ENCODE measurements at places on chromosomes 5 and 9.

GRCh38 chr5:118295045-118295444, 693.3 kb downstream of the DTWD2 start:
- DNase-seq: no peak

DNA sequence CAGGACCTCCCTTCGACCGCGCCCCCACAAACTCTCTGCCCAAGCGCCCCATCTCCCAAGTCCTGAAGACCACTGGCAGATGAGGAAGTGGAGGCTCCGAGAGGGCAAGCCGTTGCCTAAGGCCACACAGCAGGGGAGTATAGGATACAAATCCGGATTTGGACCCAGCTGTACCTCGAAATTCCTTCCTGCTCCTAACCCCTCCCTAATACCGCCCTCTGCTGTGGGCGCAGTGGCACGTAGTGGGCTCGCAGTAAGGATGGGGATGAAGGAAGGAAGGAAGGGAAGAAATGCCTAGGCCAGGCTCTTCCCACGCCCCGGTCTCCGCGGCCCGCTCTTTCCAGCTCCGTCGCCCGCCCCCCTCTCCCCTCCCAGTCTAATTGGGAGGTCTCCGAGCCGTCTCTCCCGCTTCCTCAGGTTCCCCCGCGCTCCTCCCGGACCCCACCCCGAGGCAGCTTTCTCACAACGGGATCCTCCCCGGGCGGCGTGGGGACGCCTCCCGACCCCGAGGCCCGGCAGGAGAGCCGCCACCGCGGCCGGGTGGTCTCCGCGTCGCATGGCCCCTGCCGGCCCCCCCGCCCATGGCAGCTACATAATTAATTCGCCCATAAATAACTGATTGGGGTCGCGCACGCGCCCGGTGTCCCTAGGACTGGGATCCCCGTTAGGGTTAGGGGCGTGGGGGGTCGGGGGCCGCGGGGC, 138.9 kb downstream of the C9orf50 start:
- DNase-seq: peak; percentile 73

- DNase-seq: no peak
Observed at GRCh38 chr5:127599320-127599719, 49.6 kb upstream of the CTXN3 start.

- peak; percentile 22 for DNase-seq
Observed at GRCh38 chr5:78717674-78718584, 69.4 kb upstream of the LHFPL2 start.

DNA sequence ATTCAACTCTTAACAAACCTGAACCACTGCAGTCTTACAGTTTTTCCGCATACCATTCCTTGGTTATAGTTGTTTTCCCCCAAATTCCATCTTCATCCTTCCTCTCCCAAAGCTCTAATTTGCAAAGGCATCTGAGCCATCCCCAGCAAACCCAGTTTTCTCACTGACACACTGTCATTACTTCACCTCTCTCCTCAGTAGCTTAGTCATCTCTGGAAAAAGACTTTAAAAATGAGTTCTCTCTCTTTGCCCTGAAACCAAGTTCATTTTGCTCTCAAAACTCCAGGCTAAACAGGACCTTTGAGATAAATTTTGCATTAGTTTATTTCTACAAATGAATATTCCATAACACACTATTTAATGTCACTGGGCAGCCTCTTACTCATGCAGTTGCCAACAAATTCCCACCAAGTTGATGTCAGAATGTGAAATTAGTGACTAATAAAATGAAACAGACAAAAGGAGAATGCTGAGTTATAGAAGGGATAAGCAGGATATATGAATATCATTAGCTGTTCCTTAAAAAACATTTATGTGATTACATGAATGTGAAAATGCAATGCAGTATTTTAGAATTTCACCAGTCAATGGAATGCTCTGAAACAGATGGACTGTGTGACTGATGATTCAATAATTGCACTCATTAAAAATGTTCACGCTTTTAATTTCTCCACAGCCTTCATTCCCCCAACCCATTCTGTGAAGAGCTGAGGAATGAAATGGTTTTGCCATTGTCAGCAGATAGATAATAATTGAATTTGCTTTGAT, 107.4 kb upstream of the DMAC1 start:
- DNase-seq: peak; percentile 18

DNA sequence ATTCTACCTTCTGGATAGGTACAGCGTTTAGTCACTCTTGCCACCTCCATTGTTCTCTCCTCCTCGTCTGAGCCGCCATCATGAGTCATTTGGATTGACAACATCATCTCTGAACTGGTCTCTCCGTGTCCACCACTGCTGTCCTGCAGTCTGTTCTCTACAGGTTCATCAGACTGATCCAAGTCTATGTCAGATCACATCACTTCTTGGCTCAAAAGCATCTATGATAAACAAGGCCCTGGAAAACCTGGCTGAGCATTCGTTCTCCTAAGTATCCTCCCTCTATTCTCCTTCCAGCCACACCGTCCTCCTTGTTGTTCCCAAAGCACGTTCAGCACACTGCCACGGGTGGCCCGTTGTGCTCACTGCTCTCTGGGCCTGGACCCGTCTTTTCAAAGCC, 50.5 kb downstream of the CTNND2 start:
- no peak for DNase-seq

DNA sequence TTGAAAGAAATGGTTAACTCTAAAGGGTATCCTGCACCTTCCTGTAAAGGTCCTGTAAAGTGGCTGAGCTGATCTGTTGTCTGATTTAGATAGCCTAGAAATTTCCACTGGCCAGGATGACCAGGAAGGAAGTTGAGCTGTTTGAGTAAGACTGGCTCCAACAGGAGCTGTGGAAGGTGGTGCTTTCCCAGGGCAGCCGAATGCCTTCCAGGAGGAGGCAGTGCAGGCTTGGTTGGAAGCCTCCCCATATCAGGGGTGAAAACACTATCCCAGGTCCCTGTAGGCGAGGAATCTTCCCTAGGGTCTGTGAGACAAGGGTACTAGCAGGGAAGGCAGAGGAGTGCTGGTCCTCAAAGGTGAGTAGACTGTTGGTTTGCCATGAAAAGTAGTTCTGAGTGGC, 98.4 kb downstream of the LIX1 start:
- no peak for DNase-seq

GRCh38 chr9:27808864-27809263, 235.6 kb upstream of the C9orf72 start:
- no peak for DNase-seq

DNA sequence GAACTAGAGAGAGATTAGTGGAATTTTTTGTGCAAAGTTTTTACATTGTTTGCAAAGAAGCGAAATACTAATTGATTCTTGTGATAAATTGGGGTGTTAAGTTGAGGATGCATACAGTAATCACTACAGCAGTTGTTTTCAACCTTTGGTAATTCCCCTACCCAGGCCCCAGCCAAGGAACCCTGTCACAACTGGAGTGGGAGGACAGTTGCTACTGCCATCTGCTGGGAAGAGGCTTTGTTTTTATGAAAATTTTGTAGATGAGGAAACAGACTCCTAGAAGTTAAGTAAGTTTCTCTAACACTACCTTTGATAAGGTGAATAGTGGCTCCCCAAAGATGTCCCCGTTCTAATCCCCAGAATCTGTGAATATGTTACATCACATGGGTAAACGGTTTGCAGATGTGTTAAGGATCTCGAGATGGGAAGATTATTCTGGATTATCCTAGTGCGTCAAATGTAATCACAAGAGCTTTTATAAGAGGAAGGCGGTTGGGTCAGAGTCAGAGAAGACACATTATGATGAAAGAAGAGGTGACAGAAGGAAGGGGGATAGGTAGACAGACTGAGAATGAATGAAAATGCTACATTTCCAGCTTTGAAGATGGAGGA, 34.0 kb upstream of the PPP1R2B start:
- DNase-seq: peak; percentile 45

GRCh38 chr9:4237748-4238511, 61.9 kb downstream of the GLIS3 start:
- DNase-seq: peak; percentile 25

GRCh38 chr5:153399595-153399994, 90.9 kb upstream of the GRIA1 start:
- DNase-seq: peak; percentile 26
